Amniotic stem cell (primary cell): ENCODE measurements at places on chromosomes 4 and X.

- DNase-seq: no peak
Measured at GRCh38 chr4:145170223-145170622, 10.2 kb downstream of the OTUD4 start.

DNA sequence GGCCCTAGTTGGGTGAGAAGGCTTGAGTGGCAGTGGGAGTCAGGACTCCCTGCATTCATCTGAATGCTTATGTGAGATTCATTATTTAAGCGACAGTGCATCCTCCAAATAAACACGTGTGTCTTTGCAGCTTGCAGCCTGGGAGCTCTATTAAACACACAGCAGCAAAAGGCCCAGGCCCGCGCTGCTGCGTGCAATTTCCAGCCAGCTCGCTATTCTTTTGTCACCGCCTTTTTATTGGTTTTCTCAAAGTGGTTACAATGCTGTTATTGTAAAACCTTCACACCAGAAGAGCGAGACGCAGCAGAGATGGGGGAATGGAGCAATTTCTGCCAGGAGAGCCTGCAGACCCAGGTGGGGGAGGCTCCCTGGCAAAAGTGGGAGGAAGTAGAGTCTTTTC lies 252.5 kb downstream of the BCOR start:
- DNase-seq: no peak

DNA sequence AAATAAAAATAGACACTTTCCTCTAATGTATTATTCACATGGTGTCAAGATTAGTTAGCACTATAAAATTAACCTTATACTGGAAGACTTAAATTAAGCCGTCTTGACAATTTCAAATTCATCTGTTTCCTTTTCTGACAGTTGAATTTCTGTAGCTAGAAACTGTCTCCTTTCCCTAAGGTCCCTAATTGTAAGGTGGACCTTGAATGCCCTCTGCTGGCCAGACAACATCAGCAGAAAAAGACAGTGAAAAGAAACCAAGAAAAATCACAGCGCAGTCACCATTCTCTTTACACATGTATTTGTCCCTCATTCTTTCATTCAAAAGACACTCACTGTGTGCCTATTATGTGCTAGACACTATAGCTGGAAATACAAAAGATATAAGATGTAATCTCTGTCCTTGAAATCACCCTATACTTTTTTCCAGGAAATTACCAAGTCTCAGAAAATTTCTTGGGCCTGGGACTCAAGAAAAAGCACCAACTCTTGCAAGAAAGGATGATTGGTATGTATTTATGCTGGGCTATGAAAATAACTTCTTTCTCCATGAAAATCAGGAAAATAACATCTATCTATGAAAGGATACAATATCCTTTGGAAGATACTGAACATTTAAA lies 32.7 kb upstream of the AMBN start:
- peak; percentile 52 for DNase-seq

DNA sequence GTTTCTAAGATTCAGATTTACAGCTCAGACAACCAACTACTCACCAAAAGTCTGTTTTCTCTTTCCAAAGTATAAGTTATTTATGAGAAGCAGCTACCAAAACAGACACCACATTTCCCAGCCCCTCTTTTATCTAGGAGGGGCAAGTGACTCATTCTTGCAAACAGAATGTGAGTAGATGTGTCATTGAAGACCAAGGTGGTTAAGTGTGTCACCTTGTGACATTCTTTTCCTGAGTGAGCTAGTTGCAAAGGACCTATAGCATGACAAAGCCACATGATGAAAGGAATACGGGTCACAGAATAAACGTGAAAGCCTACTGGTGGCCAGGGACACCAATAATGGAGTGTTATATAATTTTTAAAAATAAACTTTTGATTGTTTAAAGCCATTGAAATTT lies 50.0 kb downstream of the SLC7A11 start:
- no peak for DNase-seq

GRCh38 chrX:49978176-49978575 lies 55.8 kb downstream of the CLCN5 start:
- no peak for DNase-seq

GRCh38 chr4:148289740-148290139 lies 152.5 kb downstream of the NR3C2 start:
- DNase-seq: no peak

DNA sequence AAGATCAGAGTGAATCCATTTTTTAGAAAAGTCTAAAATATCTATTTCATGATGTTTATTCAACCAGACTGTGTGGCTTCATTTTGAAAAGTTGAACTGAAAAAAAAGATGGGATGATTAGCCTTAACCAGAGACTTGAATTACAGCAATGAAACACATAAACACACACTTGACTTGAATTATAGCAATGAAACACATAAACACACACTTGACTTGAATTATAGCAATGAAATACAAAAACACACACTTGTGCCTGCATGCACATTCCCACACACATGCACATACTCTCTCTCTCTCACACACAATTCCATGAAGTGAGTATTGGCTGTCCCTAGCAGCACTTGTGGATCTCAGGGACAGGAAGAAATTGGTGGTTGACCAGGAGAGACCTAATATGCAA lies 286.8 kb downstream of the USP46 start:
- no peak for DNase-seq

DNA sequence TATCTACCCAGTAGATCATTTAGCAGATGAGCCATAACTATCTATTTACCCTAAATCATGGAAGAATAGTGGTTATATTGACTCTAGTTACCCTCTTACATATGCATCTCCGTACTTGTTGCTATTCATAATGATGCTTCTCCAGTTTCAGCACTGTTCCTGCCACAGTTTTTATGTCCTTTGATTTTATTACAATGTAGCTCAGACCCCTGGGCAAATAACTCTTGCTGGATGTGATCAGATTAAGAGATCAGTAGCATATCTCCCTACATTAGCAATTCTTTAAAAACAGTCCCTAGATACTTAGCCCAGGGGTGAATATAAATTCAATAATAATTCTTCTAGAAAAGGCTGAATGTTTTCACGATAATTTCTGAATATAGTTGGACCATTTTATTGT lies 696.5 kb downstream of the ADGRL3 start:
- DNase-seq: no peak

- no peak for DNase-seq
Measured at GRCh38 chr4:15291122-15291521, 136.7 kb upstream of the C1QTNF7 start.
